T follicular helper cell (primary cell): ENCODE measurements at places on chromosomes 4 and X.

- no peak for DNase-seq
Observed at GRCh38 chr4:185644408-185644807, 109.1 kb upstream of the PDLIM3 start.

DNA sequence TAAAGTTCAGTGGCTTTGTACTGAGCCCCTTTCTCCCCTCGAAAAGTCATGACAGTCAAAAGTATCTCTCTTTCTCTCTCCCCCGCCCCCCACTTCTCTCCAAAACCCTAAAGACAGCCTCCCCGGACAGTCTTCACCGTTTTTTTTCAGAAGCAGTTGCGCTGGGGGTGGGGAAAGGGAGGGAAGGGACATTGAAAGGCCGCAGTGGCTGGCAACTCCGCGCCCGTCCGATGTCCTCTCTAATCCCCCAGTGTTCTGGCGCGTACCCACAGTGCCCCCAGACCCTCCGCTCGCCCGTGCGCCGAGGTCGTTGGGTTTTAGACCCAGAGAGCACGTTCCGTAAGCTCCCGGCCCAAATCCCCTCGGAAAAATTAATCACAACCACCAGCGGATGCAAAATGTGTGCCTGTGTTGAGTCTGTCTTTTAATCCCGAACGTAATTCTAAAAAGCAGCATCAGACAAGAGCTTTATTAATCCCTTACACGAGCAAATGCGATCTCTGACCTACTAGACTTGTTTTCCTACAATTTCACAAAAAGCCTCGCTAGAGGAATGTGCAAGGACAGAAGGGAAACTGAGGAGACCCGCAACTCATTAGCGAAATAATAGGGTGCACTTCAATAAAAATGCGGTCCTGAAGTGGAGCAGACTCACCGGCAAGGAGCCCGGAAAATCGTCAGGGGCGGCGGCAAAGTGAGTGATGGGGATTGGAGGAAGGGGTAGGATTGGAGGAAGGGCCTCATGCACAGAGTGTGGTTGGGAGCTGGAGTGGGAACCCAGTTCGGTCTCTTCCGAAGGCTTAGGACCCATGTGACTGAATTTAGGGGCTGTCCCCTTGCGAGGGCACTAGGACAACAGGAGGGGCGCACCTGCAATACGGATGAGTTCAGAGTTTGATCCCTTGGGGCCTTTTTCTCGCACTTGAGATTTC is 12.2 kb upstream of the PRDM8 start:
- DNase-seq: no peak

DNA sequence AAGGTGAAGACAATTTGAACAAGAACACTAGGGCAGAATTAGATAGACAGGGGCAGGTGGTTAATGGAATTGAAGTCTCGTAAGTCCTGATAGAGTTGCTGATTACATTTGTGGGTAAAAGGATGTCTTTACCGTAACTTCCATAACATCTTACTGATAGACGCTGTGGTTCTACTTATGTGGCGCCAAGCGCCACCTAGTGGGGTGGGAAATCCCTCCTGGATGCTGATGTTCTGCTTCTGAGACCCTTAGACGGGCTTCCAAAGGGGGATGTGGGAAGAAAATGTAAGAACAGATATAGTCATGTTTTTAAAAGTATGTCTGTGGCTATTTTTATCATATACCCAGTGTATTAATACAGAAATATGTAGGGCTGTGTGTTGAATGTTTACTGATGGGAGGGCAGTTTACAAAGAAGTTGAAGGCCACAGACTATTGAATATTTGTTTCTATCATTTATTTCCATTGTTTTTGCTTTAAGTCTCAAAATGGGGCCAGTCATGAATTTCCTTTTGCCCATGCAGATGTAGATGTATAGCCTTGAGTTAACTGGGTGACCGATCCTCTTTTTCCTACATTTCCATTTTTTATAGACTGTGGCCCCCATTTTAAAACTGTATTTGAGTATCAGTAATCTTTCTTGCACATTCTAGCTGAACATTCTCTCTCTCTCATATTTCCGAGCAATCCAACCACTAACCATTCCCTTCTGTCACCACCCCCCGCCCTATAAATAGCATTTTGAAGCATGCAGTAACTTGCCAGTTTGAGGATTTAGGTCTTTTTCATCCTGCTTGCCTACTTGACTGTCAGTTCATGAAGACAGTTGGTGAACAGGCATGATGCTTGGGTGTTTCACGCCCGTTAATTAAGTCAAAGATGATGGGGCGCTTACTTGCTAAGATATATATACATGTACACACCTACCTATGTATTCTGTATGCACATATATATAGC is 12.1 kb upstream of the TLR8 start:
- DNase-seq: peak; percentile 27

- no peak for DNase-seq
Observed at GRCh38 chrX:135191838-135192237, 20.6 kb upstream of the CT55 start.

- DNase-seq: no peak
Observed at GRCh38 chrX:133639726-133640125, 224.4 kb upstream of the GPC4 start.

- no peak for DNase-seq
Observed at GRCh38 chrX:142898164-142898563, 127.6 kb upstream of the SPANXN4 start.
